DND-41 (cell line): ENCODE measurements at places on chromosomes 3 and 15.

GRCh38 chr3:151770956-151771355, 37.2 kb downstream of the AADACL2 start:
- H3K27ac ChIP-seq = no peak overlapping the region
- H3K36me3 ChIP-seq = no peaks in the 10 kb centered on the region
- H3K27me3 ChIP-seq = no peaks in the 10 kb centered on the region
- DNase-seq = no peak
- H3K4me3 ChIP-seq = no peak overlapping the region

- peaks cover 21% of the 10 kb centered on the region; the same call in 1 of the 2 replicates for H3K4me1 ChIP-seq
- no peak overlapping the region for H3K4me3 ChIP-seq
- H3K27ac ChIP-seq = no peak overlapping the region
These were observed 13.4 kb downstream of the KLF13 start for GRCh38 chr15:31340047-31340446.

GRCh38 chr15:89018207-89018606, 70.0 kb upstream of the ABHD2 start:
- H3K4me3 ChIP-seq = no peak overlapping the region
- DNase-seq = no peak
- peaks cover 17% of the 10 kb centered on the region for H3K27me3 ChIP-seq
- no peak overlapping the region for H3K27ac ChIP-seq
- peaks cover 9% of the 10 kb centered on the region for H3K4me1 ChIP-seq
- no peaks in the 10 kb centered on the region for H3K36me3 ChIP-seq

- no peaks in the 10 kb centered on the region for H3K27me3 ChIP-seq
- no peak overlapping the region for H3K4me3 ChIP-seq
- DNase-seq = no peak
- no peak overlapping the region for H3K27ac ChIP-seq
- H3K4me1 ChIP-seq = no peaks in the 10 kb centered on the region
- H3K36me3 ChIP-seq = no peaks in the 10 kb centered on the region
These were observed 26.7 kb downstream of the ZIC4 start for GRCh38 chr3:147379651-147380050.

DNA sequence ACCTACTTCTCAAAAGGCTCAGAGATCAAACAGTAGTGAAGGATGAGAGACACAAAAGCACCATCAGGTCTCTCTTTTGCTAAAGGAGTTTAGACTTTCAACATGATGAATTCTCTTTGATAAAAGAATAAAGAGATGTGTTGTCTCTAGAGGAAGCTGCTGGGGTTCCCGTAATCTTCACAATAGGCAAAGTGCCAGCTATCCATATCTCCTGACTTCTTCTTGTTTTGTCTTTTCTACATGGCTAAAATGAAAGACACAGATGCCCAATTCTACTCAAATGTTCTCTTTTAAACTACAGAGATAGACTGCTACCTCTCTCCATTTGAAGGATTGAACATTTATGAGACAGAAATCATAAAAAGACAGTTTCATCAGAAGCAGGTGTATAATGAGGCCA, 38.4 kb upstream of the TUSC7 start:
- no peaks in the 10 kb centered on the region for H3K27me3 ChIP-seq
- no peaks in the 10 kb centered on the region for H3K4me1 ChIP-seq
- no peak for DNase-seq
- H3K27ac ChIP-seq = no peak overlapping the region

DNA sequence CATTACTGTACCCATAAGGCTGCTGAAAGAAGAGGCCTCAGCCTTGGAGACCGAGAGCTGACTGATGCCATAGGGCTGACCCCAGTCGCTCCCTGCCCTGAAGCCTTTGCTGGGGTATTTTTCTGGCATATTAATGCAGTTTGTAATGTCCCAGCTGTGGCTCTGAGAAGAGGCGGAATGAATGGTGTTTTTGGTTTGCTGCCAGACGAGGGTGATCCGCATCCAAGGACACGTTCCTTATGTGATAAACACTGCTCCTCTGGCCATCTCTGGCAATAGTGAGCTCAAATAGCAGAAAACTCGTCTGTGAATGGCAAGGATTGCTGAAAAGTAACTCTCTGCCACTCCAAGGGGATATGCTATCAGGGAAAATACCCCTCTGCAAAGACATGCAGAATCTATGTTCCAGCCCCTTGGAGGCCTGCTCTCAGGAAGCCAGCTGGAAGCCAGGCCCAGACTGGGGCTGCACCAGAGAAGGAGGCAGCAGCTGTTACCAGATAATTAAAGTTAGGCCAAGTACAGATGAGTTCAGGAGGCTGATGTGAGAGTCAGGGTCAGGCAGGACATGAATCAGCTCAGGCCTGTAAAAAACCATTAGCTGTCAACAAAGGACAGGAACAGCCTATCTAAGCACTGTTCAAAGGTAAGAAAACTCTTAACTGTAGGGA, 28.9 kb upstream of the KLHL6 start:
- no peak overlapping the region for H3K27ac ChIP-seq
- no peaks in the 10 kb centered on the region for H3K36me3 ChIP-seq
- H3K4me3 ChIP-seq = no peak overlapping the region
- DNase-seq = no peak
- H3K27me3 ChIP-seq = no peaks in the 10 kb centered on the region
- H3K4me1 ChIP-seq = peaks cover 15% of the 10 kb centered on the region

GRCh38 chr3:131216801-131217200, 164.8 kb upstream of the NUDT16 start:
- no peaks in the 10 kb centered on the region for H3K27me3 ChIP-seq
- H3K4me3 ChIP-seq = no peak overlapping the region
- no peak overlapping the region for H3K27ac ChIP-seq
- no peaks in the 10 kb centered on the region for H3K36me3 ChIP-seq
- H3K4me1 ChIP-seq = no peaks in the 10 kb centered on the region
- DNase-seq = no peak

DNA sequence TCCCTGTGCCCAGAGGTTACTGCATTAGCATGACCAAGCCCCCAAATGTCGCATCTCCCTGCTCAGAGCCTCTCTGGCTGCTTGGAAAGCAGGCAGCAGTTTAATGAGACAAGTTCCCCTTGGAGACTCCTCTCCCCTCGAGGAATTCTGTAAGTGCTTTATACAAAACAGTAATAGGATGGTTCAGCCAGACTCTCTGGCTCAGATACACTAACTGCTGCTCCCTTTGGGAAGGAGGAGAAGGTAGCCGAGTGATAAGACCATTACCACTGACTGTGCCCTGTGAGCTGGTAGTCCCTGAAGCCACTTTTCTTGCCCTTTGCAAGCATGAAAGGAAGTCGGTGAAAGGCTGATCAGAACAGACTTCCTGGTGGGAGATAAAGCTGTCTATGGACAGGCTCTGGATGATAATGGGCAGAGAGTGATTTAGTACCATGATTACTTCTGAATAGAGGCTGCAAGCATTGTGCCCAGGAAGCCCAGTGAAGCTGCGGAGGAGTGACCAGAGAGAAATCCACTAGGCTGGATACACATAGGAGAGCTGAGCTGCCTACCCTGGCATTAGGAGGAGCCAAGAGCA, 100.8 kb downstream of the SEMA6D start:
- no peaks in the 10 kb centered on the region for H3K27me3 ChIP-seq
- no peak for DNase-seq
- no peak overlapping the region for H3K27ac ChIP-seq

GRCh38 chr3:11547498-11547897, 96.2 kb downstream of the VGLL4 start:
- no peaks in the 10 kb centered on the region for H3K36me3 ChIP-seq
- H3K4me1 ChIP-seq = no peaks in the 10 kb centered on the region
- no peak for DNase-seq
- no peaks in the 10 kb centered on the region for H3K27me3 ChIP-seq

DNA sequence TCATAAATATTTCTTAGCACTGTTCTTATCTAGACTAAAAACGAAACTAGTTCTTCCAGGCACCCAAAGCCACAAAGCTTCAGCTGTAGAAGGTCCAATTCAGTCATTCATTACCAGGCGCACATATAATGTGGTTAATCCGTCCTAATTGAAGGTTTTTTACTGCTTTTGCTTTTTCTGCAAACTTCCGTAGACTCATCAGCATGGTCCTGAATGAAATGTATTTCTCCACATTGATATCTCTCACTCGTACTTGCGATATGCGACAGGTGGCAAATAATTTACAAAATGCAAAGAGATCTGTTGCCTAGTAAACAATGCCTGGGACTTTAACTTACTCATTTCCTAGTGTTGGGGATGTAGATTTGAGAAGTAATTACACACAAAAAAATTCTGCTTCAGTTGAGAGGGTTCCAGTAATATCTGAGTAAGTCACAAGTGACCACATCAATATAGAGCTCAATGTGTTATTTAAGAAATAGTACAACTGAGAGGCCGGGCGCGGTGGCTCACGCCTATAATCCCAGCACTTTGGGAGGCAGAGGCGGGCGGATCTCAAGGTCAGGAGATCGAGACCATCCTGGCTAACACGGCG, 75.0 kb upstream of the MBNL1 start:
- no peaks in the 10 kb centered on the region for H3K27me3 ChIP-seq
- H3K4me3 ChIP-seq = peak overlapping the region; percentile 51
- DNase-seq = peak; percentile 51
- H3K27ac ChIP-seq = peak overlapping the region; percentile 84
- H3K4me1 ChIP-seq = peaks cover 70% of the 10 kb centered on the region

DNA sequence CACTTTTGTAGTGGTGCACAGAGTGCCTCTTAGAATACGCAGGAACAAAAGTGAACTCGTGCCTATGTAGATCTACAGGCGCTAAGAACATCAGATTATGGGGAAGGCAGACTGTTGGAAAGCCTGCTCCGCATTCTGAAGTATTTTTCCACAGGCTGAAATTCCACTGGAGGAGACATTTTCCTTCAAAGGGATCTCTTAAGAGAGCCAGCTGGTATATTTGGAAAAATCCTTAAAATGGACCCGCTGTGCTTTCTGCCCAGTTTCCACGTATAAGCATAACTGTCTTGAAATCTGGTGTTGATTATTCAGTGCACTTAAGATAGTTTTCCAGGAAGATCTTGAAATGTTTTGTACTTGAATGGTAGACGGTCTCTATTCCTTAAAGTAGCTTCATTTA, 34.7 kb upstream of the ICE2 start:
- H3K4me3 ChIP-seq = no peak overlapping the region
- H3K27ac ChIP-seq = no peak overlapping the region
- H3K36me3 ChIP-seq = no peaks in the 10 kb centered on the region

DNA sequence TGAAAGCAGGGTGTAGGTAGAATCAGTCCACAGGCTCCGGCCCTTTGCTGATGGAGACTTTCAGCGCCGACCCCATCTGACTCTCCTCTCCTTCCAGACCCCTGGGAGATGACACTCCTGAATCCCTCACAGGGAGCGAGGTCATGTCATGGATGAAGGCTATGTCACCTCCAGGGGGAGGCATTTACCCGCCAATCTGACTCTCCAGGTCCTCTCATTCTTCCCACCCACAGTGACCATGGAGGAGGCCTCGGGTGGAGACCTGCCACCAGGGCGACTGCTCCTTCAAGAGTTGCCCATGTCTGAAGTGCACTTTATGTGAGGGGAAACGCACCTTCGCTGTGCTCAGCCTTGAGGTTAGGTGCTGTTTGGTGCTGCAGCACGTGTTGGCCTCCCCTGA, 112.7 kb downstream of the KLF13 start:
- H3K27ac ChIP-seq = no peak overlapping the region; the same call in 1 of the 2 replicates
- H3K27me3 ChIP-seq = no peaks in the 10 kb centered on the region
- no peak overlapping the region for H3K4me3 ChIP-seq
- no peak for DNase-seq
- no peaks in the 10 kb centered on the region for H3K36me3 ChIP-seq

DNA sequence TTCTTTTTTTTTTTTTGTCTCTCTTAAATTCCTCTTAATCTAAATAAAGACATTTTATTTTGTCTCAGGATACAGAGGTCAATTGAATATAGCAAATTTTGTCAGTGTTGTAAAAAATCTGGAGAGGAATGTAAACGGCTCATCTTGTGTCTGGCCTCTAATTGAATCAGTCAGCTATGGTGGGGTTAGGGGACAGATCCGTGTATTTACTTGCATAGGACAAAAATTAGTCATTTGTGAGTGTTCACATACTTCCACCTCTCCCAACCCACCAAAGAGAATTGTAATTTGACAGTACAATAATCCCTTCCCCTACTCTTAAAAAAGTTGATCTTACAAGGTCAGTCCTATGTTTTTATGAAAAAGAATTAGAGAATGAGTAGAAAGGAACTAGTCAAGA, 18.3 kb downstream of the PPARG start:
- no peak overlapping the region for H3K4me3 ChIP-seq
- no peaks in the 10 kb centered on the region for H3K4me1 ChIP-seq
- no peak overlapping the region for H3K27ac ChIP-seq
- H3K36me3 ChIP-seq = no peaks in the 10 kb centered on the region

- H3K27me3 ChIP-seq = no peaks in the 10 kb centered on the region
- no peak overlapping the region for H3K27ac ChIP-seq
- H3K36me3 ChIP-seq = no peaks in the 10 kb centered on the region
- H3K4me1 ChIP-seq = no peaks in the 10 kb centered on the region
These were observed 3.4 kb downstream of the IL20RB start for GRCh38 chr3:136960838-136961836.

DNA sequence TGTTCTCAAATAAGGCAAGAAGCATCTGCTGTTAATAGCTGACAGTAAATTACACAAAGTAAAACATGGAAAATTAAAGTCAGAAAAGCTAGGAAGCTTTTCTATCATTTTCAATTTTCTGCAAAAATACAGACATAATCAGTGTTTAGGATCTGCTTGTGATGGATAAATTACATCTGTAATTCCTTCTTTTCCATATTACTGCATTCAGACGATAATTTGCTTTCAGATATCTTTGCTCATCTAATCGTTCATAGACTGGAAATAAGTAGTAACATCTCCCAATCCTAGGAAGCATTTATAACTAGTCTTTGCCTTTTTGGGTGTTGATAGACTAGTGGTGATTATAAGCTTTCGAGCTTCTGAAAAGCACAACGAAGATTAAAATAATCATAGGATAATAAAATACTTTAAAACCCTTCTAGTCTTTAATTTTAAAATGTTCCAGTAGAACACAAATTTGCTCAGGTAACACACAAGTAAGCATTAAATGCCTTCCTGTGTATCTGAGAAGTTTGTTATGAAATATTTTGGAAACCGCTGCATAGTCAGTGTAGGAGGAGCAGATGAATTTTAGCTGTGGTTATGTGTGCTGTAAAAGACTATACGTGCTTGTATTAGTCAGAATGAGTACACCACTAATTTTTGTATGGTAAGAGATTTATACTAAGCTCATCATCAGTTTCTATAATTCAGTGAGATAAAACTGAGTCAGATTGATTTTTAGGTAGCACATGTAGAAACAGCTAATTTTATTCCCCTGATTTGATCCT, 41.0 kb downstream of the MBNL1 start:
- H3K4me1 ChIP-seq = peaks cover 2% of the 10 kb centered on the region; the same call in 1 of the 2 replicates
- DNase-seq = no peak
- no peak overlapping the region for H3K4me3 ChIP-seq
- no peaks in the 10 kb centered on the region for H3K27me3 ChIP-seq

- no peaks in the 10 kb centered on the region for H3K27me3 ChIP-seq
- no peaks in the 10 kb centered on the region for H3K4me1 ChIP-seq
- no peaks in the 10 kb centered on the region for H3K36me3 ChIP-seq
- no peak for DNase-seq
- H3K27ac ChIP-seq = no peak overlapping the region
- no peak overlapping the region for H3K4me3 ChIP-seq
These were observed 2.8 kb downstream of the EFHB start for GRCh38 chr3:19931180-19931692.
